Occipital lobe (tissue), 3 donors: ENCODE measurements at places on chromosomes 13 and 19. TPM values are rescaled to one million over a fixed set of nuclear protein-coding genes. Genes with fewer than 3 reads are reported as not detected.
A peak's percentile ranks its signal among the peaks of the same experiment; 100 is the strongest.

GRCh38 chr19:34365463-34366401 is 736 bp downstream of the GPI start:
- DNase-seq: peak; percentile 28

SULT2A1 gene
- total RNA-seq: not detected

- DNase-seq: no peak
Observed at GRCh38 chr13:98568918-98569317, 8.0 kb downstream of the STK24 start.

DNA sequence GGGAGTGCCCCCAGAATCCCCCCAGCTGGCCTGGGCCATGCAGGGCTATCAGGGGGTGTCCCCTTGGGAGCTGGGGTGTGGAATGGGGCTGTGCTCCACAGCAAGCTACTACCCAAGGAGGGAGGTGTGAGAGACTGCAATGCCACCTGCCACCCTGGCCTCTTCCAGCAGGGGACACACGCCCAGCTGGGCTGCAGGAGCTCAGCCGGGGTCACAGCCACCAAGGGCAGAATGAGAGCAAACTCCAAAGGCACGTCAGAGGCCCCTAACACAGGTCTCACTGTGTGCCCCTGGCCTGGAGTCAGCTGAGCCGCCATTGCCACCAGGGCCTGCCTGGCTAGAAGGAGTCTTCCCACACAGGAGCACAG is 55.5 kb downstream of the MLLT1 start:
- no peak for DNase-seq

DNA sequence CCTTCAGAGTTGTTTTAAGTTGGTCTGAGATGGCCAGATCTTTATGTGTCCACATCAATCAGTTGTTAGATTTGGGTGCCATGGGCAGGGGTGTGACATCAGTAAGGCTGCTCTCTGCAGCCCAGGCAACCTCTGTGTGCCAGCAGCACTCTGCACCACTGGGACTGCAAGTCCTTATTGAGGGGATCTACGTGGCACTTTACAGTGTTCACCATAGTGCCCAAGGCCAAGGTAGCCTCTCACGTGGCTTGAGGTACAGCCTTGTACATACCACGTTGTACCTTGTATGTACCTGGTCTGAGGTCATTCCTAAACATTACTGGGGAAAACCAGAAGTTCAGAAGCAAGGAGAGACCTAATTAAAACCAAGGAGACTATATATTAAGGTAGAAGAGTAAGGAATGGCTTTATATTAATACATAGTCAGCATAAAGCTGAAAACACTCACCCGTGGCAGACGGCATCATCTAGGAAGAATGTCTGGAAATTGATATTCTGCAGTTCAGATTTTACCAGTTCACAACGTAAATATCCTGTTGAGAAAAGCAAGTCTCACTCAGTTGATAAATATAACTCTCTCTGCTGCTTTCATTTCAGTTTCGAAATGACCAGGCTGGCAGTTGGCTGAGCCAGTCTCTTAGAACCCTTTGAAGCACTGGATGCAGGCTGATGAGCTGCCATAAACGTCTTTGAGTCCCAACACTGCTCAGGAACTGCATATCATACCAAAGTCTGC is 128.8 kb downstream of the ZDHHC20 start:
- DNase-seq: no peak

DNA sequence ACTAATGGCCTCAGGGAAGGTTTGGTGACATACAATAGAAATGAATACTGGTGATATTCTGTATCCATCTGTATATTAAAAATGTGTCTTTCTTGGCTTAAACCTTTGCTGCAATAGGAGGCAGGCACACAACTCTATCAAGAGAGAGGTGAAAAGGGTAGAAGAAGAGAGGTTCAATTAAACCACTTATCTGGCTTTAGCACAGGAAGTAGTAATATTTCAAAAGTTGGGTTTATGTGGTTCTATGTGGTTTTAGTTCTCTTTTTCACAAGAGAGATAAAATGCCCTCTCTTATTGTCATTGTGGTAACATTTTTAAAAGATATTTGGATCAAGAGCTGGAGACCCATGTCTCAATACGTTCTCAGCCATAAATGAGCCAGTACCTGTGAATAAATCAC is 146.2 kb upstream of the FNDC3A start:
- DNase-seq: no peak

DNA sequence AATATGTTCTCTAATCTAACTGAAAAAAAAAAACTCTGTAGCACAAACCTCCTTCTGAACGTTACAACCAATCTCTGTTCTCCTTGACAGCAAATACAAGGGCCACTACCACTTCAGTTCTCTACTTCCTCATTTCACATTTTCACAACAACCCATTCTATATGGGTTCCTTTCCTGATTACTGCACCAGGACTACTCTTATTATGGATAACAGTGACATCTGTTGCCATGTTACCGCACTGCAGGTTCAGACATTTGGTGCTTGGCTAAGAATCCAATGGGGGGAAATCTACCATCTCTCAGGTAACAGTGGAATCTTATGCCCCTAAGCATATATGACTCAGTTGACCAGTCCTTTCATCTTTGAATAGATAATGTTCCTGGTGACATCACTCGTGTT is 11.6 kb upstream of the FPR3 start:
- no peak for DNase-seq

LTBP4 gene
- total RNA-seq: 18.9 TPM

MLLT1 gene
- 8.6 TPM for total RNA-seq

DNA sequence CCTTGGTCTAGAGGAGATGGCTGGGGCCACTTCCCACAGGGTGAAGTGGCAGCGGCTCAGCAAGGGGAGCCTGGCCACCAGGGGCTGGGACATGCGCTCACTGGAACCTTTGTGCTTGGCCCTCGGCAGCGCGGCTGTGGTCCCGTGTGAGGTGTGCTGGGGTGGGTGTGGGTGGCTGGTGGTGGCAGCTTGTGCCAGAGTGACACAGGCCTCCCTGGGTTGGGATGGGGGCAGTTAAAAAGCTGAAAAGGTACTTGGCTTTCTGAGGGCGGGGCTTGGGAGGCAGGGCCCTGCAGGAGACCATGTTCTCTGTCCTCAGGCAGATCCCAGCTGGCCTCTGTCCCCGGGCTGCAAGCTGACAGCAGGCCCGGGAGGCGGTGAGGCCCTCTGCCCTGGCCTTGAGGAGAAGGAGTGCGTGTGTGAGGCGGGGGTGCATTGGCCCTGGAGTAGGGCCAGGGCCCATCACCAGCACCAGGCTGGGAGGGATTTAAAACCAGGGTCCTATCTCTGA is 17.3 kb downstream of the MPND start:
- DNase-seq: no peak

KLK3 gene
- total RNA-seq: not detected

DNA sequence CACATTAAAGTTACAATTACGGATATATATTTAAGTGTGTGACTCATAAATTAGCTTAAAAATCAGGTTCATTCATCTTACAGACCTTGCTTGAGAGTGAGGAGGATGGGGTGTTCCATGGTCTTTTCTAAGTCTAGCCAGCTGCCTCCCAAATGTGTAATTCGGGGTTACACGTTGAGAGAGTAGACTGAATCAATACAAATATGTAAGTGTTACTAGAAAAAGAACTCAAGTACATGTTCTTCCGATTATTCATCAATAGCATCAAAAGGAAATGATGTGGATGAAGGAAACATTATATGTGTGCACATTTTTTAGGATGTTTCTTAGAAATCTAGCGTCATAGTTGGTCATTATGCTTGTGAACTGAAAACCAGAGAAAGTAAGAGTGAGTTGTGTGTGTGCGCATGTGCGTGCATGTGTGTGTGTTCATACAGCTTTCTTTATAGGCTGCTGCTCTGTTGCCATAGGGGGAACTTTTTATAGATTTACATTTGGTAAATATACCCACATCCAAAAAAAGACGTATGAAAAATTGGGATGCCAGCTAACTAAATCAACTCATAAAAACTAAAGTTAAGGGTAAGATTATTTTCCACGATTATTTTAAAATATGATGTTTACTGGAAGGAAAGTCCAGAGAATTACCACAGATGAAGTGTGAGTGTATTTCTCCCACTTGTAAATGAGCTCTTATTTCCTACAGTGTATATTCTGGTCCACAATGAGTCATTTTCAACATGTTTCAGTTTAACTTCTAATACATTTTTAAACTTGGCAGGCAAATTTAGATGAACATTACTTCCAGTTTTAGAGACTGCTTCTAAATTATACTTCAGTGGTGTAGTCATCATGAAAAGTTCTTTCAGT is 82.4 kb downstream of the PIBF1 start:
- no peak for DNase-seq

DNA sequence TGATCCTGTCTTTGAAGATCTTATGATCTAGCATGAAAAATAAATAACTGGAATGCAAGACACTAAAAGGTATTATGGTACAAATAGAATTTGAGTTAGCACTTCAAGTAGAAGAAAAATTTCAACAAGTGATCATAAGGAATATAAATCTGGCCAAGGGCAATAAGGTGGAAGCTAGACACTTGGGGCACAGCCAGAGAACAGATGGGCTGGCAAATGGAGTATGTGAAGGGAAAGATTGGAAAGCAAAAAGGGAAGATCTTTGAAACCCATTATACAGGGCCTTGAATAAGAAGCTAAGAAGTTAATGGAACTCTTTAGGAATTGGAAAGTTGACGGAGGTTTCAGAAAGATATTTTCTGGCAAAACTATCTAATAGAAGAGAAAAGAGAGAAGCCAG is 61.0 kb downstream of the MZT1 start:
- DNase-seq: no peak

DNA sequence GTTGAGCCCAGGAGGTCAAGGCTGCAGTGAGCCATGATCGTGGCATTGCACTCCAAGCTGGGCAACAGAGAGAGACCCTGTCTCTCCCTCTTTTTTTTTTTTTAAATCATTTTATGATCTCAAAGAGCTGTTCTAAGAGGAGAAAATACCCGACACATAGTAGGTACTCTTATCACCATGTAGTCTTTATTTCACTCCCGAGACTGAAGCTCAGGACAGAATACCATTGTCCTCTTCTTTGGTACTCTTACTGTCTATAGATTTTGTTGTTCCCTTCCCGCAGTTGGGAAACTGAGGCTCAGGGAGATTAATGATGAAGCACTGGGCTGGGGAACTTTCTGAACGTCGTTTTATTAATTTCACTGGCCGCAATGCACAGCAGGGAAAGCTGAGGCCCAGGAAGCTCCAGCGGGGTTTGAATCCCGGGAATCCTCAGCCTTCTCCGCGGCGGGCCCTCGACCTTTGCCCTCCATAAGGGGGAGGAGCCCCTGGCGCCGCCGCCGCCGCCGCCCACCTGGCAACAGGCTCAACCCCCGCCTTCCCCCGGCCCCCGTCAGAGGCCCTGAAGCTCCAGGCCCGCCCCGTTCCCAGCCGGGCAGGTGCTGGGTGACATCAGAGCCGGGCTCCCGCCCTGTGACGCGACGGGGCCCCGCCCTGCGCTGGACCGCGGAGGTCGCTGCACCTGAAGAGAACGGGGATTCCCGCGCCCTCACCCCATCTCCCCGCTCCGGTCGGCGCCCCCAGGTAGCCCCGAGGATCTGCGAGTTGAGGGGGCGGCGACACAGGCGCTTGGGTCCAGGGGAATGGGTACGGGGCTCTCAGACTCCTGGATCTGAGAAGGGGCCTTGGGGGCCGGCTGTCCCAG is 1.6 kb downstream of the MYH14 start:
- DNase-seq: no peak

C1QTNF9B gene
- total RNA-seq: not detected

- no peak for DNase-seq
Observed at GRCh38 chr13:98293103-98293502, 116.0 kb upstream of the RNF113B start.

PROZ gene
- total RNA-seq: not detected
